Kidney glomerular epithelial cell (primary cell): ENCODE measurements at places on chromosomes 2 and 18.

GRCh38 chr2:134231301-134231964 lies 22.4 kb upstream of the MGAT5 start:
- DNase-seq, result no peak

DNA sequence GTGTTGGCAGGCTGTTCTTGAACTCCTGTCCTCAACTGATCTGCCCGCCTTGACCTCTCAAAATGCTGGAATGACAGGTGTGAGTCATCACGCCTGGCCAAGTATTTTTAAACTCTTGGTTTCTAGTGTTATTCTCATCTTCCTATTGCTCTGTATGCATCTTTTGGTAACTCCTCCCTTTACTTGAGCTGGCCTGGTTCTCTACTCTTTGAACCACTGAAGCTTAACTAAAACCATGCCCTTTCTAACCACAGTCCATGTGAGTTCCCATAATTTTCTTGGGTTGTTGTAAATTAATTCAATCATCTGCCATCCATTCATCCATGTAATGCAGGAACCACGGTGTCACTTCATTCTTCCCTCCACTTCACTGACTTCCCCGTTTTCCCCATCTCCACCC lies 1131.3 kb downstream of the DPP10 start:
- DNase-seq, result no peak

DNA sequence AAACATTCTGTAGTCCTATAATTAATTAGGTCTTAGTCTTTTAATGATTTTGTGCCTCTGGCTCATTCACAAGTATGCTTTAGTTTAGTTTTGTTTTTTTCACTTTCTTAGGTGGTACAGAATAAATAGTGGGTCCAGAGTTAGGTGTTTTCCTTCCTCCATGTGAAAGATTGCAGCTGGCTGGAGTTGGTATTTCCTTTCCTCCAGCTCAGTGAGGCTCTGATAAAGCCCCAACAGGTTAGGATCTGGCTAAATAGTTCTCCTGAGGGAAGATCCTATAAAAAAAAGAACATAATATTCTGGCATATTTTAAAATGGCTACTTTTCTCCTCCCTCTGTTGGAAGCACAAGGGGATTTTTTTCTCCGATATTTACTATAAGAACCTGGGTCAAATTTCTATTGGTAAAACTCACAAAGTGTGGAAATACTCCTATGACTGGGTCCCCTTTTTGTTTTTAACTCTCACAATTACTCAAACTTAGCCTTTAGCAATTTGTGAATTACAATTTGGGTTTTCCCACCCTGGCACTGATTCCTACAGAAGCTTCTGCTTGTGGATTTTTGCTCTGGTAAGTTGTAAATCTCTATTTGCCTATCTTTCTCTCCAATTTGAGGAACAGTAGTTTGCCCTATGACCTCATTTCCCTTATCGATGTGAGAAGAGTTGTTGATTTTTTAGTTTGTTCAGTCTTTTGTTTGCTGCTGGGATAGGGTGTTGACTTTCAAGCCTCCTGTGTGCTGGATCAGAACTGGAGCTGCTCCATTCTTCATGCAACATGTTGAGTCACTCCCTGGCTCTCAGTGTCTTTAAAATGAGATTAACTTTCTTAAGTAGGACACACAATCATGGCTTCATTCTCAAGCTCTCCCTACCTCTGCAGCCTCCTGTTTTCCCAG lies 500.9 kb downstream of the RNF144A start:
- no peak for DNase-seq

DNA sequence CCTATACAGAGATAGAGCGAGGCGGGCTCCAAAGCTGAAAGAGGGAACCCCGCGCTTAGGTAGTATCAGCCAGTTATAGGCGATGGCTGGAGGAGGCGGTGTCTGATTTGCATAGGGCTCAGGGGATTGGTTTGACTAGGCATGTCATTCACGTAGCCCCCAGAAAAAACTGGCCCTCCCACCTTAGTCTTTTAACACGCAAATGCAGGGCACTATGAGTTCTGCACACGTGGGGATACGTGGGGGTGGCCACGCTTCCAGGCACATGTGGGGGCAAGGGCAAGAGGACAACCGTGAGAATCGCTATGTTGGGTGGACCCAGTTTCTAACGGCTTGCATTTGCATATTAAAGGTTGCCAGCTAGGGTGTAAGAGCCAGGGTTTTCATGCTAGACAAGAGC lies 56.7 kb upstream of the MSTN start:
- no peak for DNase-seq

DNA sequence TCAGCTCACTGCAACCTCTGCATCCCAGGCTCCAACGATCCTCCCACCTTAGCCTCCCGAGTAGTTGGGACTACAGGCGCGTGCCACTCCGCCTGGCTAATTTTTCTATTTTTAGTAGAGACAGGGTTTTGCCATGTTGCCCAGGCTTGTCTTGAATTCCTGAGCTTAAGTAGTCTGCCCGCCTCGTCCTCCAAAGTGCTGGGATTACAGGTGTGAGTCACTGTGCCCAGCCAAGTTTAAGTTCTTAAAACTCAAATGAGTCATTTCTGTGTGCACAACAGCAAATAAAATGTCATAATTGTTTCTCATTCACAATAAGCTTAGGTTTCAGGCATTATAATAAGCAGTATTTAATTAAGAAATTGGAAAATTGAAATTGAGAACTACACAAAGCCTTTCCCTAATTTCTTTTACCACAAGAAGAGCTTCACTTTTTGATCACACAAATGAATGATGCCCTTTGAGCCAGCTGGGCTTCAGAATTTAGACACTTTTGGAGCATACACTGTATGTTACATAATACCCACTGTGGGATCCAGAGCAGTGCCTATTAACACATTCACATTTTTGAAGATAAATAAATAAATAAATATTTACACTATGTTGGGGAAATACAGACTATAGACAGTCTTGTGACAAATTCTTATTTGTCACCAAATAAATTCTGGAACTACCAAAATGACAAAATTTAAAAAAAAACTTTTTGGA lies 8.6 kb upstream of the ME2 start:
- DNase-seq, result peak; percentile 34

- peak; percentile 94 for DNase-seq
Measured at GRCh38 chr18:77129150-77129551, 3.4 kb downstream of the MBP start.

DNA sequence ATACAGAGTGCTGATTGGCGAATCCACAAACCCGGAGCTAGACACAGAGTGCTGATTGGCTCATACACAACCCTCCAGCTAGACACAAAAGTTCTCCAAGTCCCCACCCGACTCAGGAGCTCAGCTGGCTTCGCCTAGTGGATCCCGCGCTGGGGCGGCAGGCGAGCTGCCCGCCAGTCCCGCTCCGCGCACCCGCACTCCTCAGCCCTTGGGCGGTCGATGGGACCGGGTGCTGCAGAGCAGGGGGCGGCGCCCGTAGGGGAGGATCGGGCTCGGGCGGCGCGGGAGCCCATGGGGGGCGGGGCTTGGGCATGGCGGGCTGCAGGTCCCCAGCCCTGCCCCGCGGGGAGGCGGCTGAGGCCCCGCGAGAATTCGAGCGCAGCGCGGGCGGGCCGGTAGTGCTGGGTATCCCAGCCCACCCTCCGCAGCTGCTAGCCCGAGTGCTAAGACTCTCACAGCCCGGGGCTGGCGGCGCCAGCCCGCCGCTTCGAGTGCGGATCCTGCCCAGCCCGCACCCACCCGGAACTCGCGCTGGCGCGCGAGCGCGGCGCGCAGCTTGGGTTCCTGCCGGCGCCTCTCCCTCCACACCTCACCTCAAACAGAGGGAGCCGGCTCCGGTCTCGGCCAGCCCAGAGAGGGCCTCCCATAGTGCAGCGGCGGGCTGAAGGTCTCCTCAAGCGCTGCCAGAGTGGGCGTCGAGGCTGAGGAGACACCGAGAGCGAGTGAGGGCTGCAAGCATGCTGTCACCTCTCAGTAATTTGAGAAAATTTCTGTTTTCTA lies 75.5 kb upstream of the ATP5MC3 start:
- DNase-seq, result no peak

DNA sequence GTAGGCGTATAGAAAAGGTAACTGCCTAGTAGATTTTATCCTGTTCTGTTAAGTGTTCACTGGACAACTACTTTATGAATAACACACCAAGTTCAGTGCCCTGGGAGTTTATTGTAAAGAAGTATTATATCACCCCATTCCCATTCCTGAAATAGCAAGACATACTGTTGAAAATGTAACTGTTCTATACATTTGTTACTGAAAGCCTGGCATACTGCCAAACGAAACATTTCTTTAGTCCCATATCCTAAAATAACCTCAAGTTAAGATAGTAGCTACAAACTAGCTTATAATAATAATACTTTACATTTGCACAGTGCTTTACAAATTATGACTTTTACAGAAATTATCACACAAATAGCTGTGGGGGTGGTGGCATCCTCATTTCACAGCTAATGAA lies 25.1 kb downstream of the SPDYA start:
- no peak for DNase-seq

DNA sequence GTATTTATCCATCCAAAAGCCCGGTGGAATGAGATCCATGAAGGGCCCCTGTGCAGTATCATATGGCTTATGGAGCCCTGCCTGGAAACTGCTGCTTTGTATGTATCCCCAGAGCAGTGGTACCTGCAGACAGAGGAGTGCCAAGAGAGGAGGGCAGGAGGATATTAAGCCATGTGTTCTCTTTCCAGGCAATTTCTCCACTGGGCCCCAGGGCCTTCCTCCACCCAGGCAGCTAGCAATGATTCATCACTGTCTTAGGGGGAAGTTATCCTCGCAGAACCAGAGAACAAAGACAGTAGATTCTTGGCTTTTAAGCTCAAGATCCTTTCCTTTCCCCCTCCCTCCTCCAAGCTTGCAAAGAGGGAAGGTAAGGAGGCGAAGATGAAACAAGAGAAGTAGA lies 98.1 kb downstream of the LRRC30 start:
- DNase-seq, result peak; percentile 5

- no peak for DNase-seq
Measured at GRCh38 chr2:165632594-165632993, 161.5 kb downstream of the GALNT3 start.

- no peak for DNase-seq
Measured at GRCh38 chr2:190970873-190971506, 43.0 kb downstream of the STAT1 start.

DNA sequence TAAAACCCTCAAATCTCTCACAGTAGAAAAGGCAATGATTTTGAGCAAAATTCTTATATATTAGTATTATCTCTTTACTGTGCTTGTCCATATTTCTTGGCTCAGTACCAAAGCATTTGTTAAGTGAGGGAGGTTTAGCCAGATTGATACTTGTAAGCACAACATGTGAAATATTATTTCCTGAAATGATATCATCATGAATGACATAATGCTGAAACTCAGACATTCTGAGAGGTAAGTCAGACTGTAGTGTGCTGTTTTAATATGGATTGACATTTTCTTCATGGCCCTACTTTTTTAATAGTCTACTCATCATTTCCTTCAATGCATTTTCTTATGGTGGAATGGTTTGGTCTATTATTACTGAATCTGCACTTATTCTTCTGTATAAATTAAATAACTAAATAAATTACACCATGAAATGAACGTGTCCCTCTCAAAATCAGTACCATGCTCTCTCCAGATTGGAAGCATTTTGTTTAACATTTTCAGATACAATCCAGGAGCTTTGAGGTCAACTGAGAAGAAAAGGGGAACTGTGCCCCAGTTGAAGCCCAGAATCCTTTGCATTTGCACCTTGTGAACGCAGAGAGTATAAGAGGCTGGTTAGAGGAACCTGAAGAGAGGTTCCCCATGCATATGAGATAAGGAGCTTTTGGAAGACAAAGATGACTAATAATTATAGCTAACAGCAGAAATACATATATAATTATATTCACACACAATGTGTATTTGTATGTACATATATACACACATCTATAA lies 50.1 kb upstream of the CRACDL start:
- peak; percentile 7 for DNase-seq

- DNase-seq, result no peak
Measured at GRCh38 chr2:21590026-21590690, 466.4 kb downstream of the TDRD15 start.
